ENCODE measurements at places on chromosomes 7 and 10.

DNA sequence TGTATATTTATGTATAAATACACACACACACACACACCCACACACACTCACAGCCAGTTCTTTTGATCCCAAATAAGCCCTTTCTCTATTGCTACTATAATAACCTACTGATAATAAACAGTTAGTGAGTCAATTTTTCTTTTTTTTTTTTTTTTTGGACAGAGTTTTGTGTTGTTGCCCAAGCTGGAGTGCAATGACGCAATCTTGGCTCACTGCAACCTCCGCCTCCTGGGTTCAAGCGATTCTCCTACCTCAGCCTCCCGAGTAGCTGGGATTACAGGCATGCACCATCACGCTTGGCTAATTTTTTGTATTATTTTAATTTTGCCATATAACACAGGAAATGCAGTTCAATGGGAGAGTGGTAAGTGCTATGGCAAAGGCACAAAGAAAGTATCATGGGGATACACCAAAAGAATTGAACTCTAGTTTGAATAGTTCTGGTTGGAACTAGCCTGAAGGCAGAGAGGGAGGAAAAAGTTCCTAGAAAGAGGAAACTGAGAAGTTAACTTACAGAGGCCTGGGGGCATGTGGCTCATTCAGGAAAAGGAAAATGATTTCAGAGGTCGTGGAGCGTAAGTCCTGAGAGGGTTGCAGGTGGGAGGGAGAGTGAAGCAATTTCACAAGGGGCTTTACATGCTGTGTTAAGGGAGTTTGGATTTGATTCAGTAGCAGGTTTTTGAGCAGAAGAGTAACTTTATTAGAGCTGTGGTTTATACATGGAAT, 44.4 kb upstream of the JCAD start:
- DNase-seq, result no peak

- no peak for DNase-seq
Measured at GRCh38 chr10:89810908-89811525, 109.6 kb downstream of the KIF20B start.

GRCh38 chr7:157493017-157493416, 156.2 kb downstream of the DNAJB6 start:
- DNase-seq, result no peak

- DNase-seq, result no peak
Measured at GRCh38 chr7:78326189-78326588, 527.6 kb downstream of the PHTF2 start.

DNA sequence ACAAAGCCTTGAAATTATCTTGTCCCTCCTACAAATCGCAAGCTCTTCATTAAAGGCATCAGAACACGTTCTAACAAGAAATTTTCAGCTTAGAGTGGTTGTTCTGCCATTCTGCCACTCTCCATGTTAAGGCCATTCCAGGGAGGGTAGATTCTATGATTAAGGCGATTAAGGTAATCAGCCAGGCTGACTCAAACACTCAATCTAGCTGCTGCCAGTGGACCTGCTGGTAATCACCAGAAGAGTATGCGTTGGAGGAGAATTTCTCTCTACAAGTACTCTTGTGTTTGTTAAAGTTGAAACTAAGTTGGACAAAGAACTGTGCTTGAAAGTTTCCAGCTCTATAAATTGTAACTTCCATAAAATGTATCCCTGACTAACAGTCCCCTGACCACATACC, 149.2 kb upstream of the COL1A2 start:
- no peak for DNase-seq

- DNase-seq, result no peak
Measured at GRCh38 chr10:114767986-114768821, 53.4 kb upstream of the FHIP2A start.

DNA sequence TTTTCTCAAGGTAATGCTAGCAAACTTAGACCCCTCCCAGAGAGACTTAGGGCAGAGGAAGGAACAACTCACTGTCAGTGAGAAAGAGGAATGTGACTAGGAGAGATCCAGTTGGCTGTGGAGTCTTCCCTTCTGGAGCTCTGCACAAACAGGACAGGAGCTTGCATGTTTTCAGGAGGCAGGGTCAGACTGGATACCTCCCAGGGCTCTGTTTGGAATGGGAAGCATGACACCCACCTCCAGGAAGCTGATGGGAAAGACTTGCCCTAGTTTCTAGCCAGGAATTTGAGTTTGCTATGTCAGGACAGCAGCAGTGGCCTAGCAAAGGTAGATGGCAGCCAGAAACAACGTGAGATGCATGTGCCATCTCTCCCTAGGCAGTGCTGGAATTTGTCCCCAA, 40.6 kb downstream of the GHRHR start:
- no peak for DNase-seq

- DNase-seq, result no peak
Measured at GRCh38 chr10:52526251-52526823, 212.3 kb downstream of the DKK1 start.

DNA sequence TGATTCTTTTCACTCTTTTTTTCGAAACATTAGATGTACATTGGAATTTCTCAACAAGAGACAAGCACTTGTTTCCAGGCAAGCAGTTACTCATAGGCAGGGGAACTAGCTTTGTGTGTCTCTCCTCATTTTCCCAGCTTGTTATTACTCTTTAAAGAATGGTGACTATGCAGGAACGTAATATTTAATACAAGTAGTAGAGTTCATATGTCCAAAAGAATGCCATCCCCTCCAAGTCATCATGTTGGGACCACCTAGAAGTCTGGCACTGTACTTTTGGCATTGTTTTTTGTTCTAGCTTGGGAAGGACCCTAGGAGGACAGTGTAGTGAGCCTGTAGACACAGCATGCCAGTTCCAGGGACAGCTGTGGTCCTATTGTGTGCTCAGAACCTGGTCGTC, 650.7 kb downstream of the INHBA start:
- no peak for DNase-seq

DNA sequence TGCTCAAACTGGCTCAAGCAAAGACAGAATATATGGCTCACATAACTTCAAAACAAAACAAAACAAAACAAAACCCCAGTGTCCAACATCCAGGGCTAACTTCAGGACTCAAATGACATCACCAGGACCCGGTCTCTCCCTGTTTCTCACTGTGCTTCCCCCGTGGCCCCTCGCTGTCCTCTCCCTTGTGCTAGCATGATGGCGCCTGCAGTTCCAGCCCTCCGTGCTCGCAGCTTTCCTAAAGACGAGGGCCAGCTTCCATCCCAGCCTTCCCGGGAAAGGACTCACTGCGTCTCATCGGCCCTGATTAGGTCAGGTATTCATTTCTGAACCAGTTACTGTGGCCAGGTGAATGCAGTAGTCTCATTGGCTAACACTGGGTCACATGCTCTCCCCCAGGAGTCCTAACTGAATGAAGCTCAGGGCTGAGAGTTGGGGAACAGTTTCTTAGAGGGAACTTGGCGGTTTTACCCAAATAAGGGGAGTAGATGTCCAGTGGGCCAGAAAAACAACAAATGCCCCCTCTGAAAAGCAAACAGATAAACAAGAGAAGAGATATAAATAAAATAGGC, 33.0 kb upstream of the CTBP2 start:
- no peak for DNase-seq

- DNase-seq, result no peak
Measured at GRCh38 chr10:98106531-98106930, 27.9 kb upstream of the R3HCC1L start.

- DNase-seq, result no peak
Measured at GRCh38 chr10:125161707-125162119, 1.4 kb upstream of the CTBP2 start.

DNA sequence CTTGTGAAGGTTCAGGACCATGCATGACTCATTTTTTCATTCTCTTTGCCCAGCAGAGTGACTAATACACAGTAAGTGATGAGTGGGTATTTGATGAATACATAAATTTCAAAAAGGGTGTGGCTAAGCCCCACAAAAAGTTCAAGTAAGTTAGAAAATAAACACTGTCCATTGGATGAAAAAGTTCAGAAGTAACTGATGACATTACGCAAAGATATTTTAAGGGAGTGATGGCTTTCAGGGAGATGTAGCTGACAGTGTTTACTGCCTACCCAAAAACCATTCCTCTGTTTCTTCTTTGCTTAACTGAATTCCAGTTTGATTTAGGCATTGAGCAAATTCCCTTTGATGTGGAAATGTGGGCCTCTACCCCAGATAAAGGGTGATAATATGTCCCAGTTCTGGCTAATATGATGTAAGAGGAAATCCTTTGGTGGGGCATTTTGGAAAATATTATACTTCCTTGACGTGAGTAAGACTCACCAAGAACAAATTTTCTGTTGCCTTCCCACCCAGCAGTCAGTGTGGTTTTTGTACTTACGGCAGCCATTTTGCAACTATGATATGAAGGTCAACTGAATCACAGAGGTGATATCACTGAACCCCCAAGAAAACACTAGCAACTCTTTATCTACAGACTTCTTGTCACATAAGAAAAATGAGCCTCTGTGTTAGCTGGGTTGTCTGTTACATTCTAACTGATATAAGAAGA, 29.0 kb upstream of the EBLN1 start:
- no peak for DNase-seq

GRCh38 chr10:75202321-75203045, 8.1 kb upstream of the VDAC2 start:
- DNase-seq, result no peak

Data from NB4 (cell line).